ENCODE measurements at places on chromosomes 1 and 21. TPM values are rescaled to one million over a fixed set of nuclear protein-coding genes. Genes with fewer than 3 reads are reported as not detected.

The LCE2C gene
- not detected for total RNA-seq

The RPS8 gene
- total RNA-seq: 2,284 TPM

The GREM2 gene
- total RNA-seq: 0.08 TPM

The ERG gene
- not detected for total RNA-seq

The ZNF648 gene
- 1.1 TPM for total RNA-seq

The PTCH2 gene
- total RNA-seq: 0.03 TPM

The NOS1AP gene
- 0.85 TPM for total RNA-seq

The OR2W3 gene
- total RNA-seq: not detected

The BATF3 gene
- 7.4 TPM for total RNA-seq

The NGF gene
- total RNA-seq: not detected

The OLFML3 gene
- total RNA-seq: 0.16 TPM

The SPRR5 gene
- not detected for total RNA-seq

The AVPR1B gene
- not detected for total RNA-seq

The SLC45A3 gene
- 5.8 TPM for total RNA-seq

The CLCA1 gene
- not detected for total RNA-seq

Measured in SK-MEL-5 (cell line).